ENCODE measurements at places on chromosomes 12 and 14.

DNA sequence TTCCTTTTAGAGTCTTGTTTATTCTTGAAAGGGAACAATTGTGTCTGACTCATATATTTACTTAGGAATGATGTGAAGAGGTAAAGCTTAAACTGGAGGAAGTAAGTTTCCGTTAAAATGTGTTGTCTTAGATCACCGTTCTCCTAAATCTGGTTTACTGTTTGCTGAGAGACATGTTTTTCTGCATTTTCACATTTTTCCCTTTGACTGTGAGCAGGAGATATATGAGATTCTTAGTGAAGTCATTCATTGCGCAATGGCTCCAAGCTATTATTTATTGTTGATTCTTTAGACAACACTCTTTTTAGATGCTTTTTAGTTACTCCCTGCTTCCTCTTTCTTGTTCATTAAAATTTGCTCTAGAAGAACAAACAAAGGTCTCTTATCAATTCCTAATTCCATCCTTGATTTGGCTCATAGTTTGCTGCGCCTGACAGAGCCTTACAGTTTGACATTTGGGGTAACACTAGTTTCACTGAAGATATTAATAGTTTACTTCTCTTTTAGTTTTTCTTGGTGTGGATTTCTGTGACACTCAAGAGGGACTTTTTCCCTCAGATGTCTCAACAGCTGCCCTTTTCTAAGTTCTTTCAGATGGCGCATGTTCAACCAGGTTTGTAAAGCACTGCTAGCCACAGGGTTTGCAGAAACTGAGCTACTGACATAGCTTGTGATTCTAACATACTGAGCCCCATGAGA lies 11.4 kb downstream of the CLECL1 start:
- H3K27me3 ChIP-seq, result no peaks in the 10 kb centered on the region
- H3K4me1 ChIP-seq, result no peaks in the 10 kb centered on the region
- DNase-seq, result no peak
- no peak overlapping the region for H3K4me3 ChIP-seq

- no peak for DNase-seq
- no peaks in the 10 kb centered on the region for H3K36me3 ChIP-seq
- H3K4me1 ChIP-seq, result no peaks in the 10 kb centered on the region
These were observed 2.5 kb downstream of the SLC7A7 start for GRCh38 chr14:22812744-22813143.

- no peak overlapping the region for H3K4me3 ChIP-seq
- H3K27me3 ChIP-seq, result no peaks in the 10 kb centered on the region
- no peaks in the 10 kb centered on the region for H3K36me3 ChIP-seq
- no peak overlapping the region for H3K27ac ChIP-seq
These were observed 115.6 kb downstream of the NEDD1 start for GRCh38 chr12:97022536-97023230.

GRCh38 chr14:23865502-23865901 lies 88.1 kb upstream of the DHRS4 start:
- peaks cover 16% of the 10 kb centered on the region for H3K4me1 ChIP-seq
- no peak for DNase-seq
- H3K36me3 ChIP-seq, result no peaks in the 10 kb centered on the region
- no peak overlapping the region for H3K4me3 ChIP-seq
- no peak overlapping the region for H3K27ac ChIP-seq

DNA sequence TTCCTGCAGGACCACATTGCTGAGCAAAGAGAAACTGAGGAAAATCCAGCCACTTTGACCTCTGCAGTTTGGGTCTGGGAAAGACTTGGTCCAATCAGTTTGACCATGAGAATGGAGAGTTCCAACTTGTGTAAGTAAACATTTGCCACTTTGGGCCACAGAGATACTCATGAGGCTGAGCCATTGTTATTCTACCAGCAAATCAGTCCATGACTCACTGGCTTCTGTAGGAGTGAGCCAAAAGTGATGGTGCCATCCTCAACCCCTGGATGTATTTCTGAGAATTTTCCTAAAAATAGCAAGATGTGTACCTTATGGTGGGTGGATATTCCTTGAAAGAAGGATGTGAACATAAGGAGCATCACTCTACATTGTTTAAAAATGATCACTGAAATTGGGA lies 192.9 kb upstream of the OR4E1 start:
- no peak overlapping the region for H3K4me3 ChIP-seq
- DNase-seq, result no peak
- H3K27me3 ChIP-seq, result no peaks in the 10 kb centered on the region
